Central memory CD4-positive, alpha-beta T cell (primary cell): ENCODE measurements at places on chromosomes 12 and 14.

DNA sequence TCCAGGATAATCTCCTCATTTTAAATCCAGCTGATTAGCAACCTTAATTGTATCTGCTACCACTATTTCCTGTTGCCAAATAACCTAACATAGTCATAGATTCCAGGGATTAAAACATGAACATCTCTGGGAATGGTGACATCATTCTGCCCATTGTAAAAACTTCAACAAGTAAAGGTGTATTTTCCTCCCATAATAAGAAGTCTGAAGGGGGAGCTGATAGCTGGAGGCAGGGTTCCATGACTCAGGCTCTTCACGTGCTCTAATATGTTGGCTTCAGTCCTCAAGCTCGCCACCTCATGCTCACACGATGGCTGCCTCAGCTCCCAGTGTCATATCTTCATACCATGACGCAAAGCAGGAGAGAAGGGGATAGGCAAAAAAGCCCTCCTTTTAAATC lies 172.0 kb upstream of the VASH1 start:
- DNase-seq = no peak

DNA sequence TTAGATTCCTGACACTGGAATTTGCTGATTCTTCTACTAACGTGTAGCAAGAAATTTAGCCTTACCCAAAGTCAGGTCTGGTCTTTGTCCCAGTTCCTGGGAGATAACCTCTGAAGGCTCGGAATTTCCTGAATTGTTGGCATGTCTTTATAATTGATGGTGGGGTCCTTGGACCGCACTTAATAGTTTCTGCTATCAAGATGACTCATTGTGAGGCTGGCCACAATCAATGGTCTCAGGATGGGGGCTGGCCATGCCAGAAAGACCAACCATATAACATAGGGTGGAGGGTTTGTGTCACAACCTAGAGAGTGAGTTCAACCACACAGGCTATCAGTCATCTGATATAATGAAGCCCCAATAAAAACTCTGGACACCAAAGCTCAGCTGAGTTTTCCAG lies 259.7 kb downstream of the DAD1 start:
- DNase-seq = no peak

DNA sequence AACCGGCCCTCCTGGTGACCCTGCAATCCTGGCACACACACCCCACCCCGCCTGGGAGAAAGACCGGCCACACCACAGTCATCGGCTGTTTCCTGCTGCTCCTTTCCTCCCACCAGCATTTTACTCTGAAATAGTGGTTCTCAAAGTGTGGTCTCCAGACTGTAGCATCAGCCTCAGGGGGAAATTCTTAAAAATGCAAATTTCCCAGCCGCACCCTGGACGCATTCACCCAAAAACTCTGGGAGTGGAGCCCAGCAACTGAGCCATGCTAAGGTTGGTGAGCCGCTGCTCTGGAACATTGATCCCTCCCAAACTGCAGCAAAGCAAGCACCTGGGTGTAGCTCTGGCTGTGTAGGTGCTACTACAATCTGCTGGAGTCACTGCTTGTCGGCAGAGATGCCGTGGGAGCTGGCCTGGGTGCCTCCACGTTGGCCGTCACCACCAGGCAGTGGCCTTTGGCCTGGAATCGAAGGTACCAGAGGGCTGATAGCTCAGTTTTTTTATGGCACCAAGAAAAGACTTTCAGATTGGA lies 38.4 kb upstream of the BCL2L14 start:
- DNase-seq = no peak

DNA sequence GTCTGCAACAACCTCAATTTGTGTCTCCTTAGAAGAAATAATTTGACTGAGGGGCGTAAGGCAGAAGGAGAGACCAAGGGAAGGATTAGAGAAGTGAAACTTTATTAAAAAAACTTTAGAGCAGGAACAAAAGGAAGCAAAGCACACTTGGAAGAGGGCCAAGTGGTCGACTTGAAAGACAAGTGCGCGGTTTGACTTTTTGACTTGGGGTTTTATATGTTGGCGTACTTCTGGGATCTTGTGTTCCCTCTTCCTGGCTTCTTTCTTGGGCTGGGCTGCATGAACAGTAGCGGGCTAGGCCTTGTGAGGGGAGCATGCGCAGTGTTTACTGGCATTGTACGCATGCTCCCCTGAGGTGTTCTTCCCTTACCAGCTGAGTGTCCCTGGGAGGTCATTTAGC lies 369.3 kb upstream of the DCN start:
- no peak for DNase-seq

- DNase-seq = no peak
Observed at GRCh38 chr12:22335794-22336166, 1.3 kb upstream of the ST8SIA1 start.

DNA sequence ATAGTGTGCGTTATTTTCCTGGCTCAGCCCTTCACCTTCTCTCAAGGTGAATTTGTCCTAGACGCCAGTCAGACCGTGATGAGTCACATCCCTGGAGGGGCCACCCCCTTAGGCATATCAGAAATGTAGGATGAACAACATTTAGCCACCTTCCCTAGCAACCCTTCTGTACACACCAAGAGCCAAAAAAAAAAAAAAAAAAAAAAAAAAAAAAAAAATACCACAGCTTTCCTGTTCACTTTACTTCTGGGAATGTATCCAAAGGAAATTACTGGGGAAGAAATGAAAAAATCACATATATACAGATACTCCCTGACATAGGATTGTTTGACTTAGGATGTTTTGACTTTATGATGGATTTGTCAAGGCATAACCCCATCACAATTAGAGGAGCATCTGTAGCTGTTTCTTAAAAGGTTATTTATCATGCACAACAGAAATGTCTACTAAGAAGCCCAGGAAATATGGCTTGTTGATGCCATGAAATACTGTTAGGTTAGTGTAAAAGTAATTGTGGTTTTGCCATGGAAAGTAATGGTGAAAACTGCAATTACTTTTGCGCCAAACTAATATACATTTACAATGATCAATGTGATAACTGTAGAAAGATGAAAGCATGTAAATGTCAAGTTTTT lies 68.2 kb upstream of the BDKRB2 start:
- no peak for DNase-seq

- DNase-seq = no peak
Observed at GRCh38 chr14:69501423-69501838, 16.9 kb downstream of the PLEKHD1 start.

DNA sequence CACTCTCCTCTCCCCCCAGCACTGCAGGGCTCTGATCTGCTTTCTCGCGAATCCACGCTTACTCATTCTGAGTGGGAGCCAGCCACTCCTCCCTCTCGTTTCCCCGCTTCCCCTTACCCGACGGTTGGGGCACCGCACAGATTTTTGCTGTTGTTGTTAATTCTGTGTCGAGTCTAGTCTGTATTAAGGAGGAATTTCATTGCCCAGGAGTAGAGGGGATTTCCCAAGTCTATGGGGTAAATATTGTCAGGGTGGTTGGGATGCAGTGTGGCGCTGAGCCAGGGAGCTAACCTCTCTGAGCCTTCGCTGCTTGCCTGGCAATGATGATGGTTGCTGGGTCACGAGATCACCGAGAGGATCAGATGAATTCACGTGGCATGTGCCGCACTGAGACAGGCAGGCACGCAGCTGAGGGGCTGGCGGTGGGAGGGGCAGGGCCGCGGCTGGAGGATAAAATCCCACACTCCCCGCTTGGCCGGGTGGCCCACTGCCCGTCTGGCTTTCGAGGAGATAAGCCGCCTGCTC lies 18.5 kb downstream of the NCOR2 start:
- no peak for DNase-seq

DNA sequence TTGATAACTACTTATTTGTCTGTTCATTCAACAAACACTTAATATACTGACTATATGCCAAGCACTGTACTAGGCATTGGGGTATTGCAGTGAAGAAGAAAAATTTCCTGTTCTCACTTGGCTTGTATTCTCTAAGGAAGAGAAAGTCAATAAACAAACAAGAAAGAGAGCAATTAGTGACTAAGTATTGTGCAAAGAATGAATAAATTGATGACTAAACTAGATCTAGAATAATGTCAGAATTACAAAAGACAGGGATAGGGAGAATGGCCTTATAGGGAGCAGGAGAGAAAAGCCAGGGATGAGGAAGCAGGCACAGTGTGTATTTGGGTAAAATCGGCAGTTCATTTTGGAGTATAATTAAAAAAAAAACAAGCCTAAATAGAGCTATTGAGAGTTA lies 4.2 kb upstream of the LIN7A start:
- DNase-seq = no peak
